Activated CD4-positive, alpha-beta T cell treated with anti-CD3 and anti-CD28 coated beads, Interleukin-2, amount 10 ng/mL, durations not matched to agents 7 days and 5 days (primary cell): ENCODE measurements at places on chromosomes 5 and 9.
A peak's percentile ranks its signal among the peaks of the same experiment; 100 is the strongest.

DNA sequence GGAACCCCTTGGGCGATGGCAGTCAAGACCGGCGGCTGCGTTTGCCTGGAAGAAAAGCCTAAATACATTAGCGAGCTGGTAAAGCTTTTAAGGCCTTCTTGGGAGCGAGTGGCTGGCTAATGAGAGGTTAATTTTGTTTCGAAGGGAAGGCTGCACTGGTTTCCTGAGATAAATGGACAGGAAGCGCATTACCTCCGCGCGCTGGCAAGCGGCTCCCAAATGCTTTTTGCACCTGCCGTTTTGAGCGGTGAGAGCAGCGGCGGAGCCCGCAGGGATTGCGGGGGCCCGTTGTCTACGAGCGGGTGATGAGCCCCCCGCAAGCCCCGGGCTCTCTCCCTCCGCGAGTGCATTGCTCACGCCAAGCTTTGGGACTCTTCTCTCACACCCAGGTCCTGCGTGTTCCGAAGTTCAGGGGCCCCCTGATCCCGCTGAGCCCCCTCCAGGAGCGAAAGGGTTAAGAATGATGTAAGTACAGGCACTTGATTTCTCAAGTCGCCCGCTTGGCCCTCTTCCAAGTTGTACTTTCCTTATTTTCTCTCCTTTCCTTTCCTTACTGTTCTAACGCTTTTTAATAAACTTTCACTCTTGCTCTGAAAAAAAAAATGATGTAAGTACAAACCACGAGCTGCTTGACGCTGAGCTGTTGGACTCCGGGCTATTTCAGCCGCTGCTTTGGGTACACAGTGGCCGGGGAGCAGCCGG, 3.1 kb upstream of the RGMB start:
- DNase-seq: no peak

DNA sequence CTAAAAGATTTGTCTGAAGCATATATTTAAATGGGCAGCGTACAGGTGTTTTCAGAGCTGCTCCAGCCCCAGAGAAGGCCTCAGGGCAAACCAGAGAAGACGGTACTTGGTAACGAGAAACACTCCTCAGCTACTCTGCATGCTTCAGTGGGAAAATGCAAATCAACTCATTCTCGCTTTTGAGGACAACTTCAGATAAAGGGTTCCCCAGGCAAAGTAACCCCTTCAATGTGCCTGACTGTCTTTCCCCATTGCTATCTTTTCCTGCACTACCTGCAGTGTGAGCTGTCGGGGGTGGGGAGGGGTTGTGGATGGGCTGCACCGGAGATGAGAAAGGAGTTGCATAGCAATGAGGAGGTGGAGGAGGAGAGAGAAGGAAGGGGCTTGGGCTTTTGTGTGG, 339.7 kb upstream of the CLINT1 start:
- DNase-seq: no peak

DNA sequence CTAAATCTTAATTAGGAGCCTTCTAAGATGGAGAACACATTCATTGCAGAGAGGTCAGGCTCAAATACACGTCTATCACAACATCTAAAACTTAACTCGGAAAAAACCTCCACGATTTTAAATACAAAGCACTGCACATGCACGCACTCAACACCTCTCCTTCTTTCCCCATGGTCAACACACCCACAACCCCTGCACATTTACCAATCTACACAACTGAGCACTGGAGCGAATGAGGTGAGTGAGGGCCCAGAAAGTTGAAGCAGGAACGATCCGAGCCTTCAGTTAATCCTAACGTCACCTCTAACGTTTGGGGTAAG, 278 bp upstream of the NIPSNAP3A start:
- DNase-seq: no peak

DNA sequence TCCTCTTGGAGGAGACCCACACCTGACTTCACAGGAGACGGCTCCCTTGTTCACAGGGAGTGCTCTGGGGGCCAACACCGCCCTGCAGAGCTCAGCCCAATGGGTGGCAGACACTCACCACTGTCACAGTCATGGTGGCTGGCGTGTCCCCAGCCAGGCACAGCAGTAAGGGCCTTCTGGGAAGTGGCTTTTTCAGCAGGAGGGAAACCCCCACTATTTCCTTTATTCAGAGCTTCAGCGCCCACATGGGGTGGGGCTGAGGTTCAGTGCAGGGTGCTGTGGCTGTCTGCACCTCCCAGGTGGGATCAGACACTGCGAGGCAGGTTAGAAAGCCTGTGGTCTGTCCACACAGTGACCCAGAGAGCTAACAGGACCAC, 3.6 kb upstream of the SNAPC4 start:
- DNase-seq: peak; percentile 81

DNA sequence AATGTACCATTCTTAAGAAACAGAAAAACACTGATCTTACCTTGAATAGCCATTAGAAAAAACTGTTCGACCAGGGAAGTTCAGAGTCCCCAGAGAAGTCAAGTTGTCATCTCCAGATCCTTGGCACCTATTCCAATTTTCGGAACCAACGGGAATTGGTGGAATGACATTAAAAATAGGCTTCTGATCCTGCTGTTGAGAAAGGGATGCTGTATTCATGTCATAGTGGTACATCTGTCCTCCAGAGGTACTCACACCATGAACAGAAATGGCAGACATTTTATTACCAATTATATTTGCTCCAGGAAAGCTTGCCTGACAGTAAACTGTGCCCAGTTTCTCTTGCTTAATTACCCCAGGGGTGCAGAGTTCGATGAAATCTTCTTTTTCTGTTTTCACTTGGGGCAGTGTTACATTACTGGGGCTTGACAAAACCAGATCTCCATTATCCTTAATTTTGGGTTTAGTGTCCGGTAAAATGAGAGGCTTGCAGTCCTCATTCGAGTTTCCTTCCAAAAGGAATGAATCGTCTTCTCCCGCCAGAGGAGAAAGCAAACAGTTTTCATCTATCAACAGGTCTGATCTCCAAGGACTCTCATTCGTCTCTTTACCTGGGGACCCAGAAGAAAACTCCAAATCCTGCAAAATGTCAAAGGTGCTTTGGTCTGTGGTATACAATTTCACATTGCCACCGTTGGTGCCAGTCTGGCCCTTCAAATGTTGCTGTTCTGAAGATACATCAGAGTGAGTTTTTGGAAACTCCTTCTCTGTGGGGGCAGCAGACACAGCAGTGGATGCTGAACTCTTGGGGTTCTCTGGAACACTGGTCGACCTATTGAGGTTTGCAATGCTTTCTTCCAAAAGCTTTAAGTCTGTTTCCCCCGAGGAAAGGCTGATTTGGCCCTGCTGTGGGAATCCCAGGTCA, 3.6 kb downstream of the NR3C1 start:
- DNase-seq: no peak

GRCh38 chr9:109498195-109499092, at the start of gene PTPN3:
Gene PTPN3, minus strand, starts transcription at chr9:109498307. Its CDS starts 34,873 bp downstream, at chr9:109463434.
- no peak for DNase-seq

- no peak for DNase-seq
Observed at GRCh38 chr5:132215329-132215728, 12.3 kb downstream of the P4HA2 start.

- no peak for DNase-seq
Observed at GRCh38 chr5:158953929-158954534, 145.7 kb downstream of the EBF1 start.

GRCh38 chr9:76528642-76529190, 69.7 kb downstream of the GCNT1 start:
- no peak for DNase-seq

DNA sequence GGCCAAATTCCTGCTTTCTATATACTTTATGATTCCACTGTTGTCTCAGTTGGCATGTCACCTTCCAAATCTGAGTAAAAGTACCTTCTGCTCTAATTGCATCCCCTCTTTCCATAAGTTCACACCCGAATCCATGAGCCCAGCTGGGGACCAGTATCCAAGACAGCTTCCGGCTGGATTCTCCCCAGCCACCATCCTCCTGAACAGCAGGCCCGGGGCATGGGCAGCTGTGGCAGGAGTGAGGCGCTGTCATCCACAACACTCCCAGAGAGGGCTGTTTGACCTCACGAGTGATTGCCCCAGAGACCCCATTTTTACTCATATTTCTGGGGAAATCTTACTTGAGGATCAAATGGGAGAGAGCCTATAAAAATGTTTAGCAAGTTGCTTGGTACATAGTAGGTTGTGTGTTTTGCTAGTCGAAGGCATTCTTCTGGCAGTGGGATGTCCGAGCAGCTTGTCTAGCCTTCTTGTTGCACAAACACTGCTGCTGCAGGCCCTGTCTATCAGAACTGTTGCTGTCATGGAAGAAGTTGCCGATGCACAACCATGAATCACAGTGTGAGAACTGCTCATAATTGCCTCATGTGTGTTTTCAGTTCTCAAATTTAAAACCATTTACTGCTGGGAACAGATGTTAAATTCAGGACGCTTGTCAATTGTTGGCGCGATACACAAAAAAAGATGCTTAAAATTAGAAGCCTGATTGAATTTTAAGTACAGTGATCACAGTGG, 93.8 kb downstream of the HSPA4 start:
- no peak for DNase-seq

- no peak for DNase-seq
Observed at GRCh38 chr9:137975936-137976565, 98.5 kb downstream of the CACNA1B start.

- DNase-seq: no peak
Observed at GRCh38 chr9:89632192-89632733, 27.5 kb downstream of the GADD45G start.

DNA sequence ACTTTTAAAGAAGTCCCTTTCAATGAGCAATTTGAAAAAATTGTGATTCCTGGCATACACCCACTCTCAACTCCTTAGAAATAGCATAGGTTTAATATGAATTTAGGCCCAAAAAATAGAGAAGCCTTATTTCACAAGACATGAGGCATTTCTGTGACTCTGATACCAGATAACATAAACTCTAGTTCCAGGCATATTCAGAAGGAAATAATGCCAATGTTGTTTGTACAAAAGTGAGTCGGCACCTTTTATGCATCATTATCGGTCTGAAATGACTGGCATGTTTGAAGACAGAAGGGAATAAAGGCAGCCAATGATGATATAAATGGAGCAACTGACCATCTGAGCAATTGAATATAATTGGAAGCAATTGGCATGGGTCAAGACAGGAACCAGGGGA, 19.4 kb upstream of the RECK start:
- DNase-seq: no peak

DNA sequence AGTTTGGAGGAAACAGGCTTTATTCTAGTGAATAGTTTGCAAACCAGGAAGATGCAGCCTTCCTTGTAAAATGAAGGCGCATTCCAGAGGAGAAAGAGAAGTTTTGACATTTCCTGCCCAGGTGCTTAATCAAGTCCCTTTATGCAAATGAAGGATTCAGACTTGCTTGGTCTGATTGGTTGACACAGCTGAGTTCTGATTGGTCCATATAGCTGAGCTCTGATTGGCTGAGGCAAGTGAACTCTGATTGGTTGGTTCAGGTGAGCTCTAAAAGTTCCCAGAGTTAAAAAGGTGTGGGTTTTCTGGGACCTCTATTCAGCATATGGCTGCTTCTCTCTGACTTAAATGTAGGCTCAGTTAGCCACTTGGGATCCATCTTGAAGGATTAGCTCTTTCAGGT, 151.0 kb downstream of the CACNA1B start:
- peak; percentile 6 for DNase-seq

DNA sequence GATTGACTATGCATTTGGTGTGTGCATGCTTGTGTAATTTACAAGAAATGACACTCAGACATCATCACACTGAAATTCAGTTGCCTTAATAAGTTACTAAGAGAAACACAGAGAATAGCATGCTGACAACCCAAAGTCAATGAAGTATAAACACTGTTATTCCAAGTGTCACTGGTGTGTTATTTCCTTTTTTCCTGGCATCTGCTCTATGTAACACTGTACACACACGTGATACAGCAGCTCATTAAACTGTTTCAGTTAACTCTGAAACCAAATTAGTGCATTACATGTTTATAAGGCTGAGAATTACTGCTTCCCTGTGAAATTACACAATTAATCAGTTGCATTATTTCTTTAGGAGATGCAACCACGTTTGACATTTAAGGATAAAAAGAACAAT, 252.7 kb downstream of the EFNA5 start:
- no peak for DNase-seq

DNA sequence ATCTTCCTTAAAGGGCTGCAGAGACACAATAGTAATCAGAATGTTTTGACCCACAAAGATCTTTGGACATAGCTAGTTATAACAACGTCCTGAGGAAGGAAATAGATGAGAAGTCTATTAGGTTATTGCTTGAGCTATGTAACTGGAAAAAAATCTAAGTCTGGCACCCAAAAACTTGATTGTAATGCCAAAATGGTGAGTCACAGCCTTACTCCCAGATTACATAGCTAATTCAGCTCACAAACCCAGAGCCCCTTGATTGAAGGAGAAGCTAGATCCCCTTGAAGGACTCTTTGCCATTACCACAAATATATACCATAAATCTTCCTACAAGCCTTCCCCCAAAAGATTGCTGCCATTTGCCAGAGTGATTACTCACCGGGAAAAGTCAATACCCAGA, 341.8 kb upstream of the KIF2A start:
- no peak for DNase-seq

DNA sequence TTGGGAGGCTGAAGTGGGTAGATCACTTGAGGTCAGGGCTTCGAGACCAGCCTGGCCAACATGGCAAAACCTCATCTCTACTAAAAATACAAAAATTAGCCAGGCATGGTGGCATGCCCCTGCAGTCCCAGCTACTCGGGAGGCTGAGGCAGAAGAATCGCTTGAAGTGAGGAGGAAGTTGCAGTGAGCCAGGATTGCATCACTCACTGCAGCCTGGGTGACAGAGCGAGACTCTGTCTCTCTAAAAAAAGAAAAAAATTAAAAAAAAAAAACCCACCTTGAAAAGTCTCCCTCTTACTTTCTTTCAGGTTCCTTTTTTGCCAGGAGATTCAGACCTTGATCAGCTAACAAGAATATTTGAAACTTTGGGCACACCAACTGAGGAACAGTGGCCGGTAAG, 34.2 kb downstream of the CDK7 start:
- no peak for DNase-seq

GRCh38 chr9:108688676-108689075, 167.1 kb downstream of the ACTL7B start:
- no peak for DNase-seq

- DNase-seq: no peak
Observed at GRCh38 chr9:78010445-78010844, 21.2 kb downstream of the GNAQ start.
